ENCODE measurements at places on chromosomes 11 and 22. TPM values are rescaled to one million over a fixed set of nuclear protein-coding genes. Genes with fewer than 3 reads are reported as not detected.
A peak's percentile ranks its signal among the peaks of the same experiment; 100 is the strongest.

DNA sequence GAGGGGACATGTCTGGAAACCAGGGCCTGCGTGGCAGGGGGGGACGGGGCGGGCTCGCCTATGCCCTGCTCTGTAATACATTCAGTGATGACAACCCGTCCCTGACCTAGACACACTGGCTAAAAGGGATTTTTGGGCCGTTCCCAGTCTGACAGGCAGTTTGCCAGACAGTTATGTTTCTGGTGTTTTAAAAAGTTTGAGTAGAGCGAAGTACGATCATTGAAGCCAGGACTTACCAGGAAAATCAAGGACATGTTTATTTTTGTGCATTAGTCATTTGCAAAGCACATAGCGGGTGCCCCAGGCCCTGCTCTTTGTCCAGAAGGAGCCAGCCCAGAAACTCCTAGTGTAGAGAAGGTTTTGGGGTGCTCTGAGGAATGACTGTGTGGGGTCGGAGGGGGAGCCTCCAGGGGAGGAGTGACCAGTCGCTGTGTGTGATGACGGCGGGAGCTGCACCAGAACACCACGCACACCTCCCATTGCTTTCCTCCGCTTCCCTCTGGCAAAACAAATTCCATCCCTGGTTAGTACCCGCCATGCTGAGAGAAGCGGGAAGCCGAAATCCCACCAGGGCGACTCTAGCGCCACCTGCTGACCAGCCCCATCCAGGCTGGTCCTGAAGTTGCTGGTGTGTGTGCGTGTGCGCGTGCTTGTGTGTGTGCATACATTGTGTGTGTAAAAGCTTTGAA lies 50.8 kb downstream of the FBLN1 start:
- peak; percentile 89 for DNase-seq

- peak; percentile 75 for DNase-seq
Observed at GRCh38 chr11:129375751-129376657, at the start of gene BARX2. BARX2 (plus strand) TSS chr11:129375848; CDS start chr11:129376036, 188 bp downstream.

DNA sequence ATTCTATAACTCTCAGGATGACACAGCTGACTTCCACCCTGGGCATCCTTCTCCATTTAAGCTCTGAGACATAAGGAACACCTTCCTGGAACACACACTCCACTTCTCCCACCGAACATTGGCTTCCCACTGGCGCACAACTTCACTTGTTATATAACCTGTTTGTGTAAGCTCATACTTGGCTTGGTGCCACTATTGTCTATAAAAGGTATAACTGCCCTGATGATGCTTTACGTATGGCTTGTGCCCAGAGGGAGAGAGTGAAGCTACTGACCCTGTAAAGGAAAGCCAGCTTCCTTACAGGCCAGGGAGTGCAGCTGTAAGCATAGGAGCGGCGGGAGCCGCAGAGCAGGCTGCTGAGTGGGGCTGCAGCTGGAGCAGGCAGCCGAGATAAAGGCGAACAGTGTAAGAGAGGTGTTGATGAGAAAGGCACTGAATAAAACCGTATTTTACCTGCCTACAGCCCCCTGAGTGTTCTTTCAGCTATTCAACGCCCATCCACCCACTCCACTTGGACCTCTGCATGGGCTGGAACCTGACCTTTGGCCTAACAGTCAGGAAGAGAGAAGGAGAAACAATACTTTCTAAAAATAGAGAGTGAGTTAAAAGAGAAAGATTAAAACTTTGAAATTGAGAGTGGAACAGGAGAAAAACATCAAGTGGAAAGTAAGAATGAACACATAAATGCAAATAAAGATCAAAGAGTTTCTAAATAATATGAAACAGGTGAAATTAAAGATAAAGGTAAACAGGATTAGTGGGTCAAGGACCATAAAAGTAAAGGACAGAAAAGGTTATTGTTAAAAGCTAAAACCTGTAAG lies 252.1 kb upstream of the ARHGAP42 start:
- no peak for DNase-seq

DNA sequence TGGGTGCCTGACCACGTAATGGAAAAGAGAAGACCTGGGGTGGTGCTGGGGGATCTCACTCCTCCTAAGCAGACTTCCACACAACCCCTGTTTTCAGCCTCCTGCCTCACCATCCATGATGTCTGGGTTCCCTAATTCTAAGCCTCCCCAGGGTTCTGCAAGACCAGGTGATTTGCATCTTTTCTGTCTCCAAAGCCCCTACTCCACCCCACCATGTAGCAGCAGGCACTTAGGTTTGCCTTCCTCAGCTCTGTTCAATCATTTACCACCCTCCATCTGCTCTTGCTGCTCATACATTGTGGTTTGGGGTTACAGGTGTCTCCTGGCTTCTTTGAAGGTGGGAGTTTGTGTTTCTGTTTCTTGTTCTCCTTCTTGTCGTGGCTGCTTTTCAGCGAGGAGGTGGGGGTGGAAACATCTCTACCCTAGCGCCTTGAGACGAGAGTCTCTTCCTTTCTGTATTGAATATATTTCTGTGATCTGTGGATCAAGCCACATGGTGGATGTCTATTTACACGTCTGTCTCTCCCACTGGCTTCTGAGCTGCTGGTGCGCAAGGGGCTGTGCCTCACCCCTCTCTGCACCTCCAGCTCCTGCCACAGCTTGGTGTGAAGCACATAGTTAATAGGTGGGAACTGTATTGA lies 6.6 kb upstream of the SSTR3 start:
- DNase-seq = no peak

GRCh38 chr11:72216638-72217037 lies at the start of gene FOLR2:
FOLR2 (plus strand) TSS chr11:72216794; CDS start chr11:72218585, 1,791 bp downstream.
- no peak for DNase-seq

GRCh38 chr11:9787981-9788521 lies 124.2 kb downstream of the SWAP70 start:
- DNase-seq = peak; percentile 44

DNA sequence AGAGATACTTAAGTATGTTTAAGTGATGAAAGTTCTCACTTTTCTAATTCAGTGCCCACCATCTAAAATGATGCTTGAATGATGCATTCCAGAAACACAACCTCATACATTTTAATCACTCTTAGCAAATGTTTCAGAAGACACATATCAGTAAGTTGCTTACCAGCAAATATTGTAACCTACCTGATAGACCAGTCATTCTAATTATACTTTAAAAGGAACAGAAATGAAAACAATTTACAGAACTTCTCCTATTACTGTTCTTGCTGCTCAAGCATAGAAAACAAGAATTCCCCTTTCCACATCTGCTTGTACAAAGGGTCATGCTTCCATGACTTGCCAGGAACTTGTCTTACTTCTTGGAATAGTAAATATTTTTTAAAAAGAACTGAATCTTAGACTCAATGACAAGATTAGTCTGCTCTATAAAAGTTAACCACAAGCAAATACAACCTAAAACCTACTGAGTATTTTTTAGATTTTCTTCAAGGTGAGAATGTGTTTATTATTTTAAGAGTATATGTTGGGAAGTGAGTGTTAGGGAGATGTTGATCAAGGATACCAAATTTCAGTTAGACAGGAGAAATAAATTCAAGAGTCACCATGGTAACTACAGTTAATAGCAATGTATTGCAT lies 82.0 kb upstream of the SC5D start:
- peak; percentile 17 for DNase-seq

DNA sequence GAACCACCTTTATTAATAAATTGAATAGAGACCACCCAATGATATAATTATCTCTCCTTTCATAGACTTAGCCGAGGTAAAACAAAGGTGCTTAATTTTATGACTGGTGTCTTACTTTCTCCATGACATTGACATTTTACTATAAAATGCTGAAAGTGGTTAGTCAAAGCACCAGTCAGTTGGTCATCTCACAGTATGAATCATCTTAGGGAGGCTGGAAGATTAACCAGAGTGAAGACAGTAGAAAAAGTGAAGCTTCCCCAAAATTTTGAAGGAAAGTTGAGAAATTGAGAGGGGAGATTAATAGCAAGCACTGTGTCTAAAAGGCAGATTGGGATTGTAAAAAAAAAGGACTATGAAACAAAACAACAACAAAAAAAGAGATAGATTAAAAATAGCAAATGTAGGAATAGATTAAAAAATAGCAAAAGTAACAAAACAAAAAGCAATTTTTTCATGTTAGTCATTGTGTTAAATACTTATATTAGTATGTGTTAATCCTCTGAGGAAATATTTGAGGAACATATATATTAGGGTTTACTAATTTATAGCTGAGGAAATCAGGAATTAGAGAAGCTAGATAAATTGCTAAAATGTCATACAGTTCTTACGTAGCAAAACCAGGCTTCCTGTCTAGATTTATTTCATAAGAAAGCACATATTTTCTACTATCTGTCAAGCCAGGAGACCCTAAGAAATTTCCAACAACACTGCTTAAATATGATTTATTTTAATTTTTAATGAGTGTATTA lies 557.3 kb upstream of the ANO5 start:
- no peak for DNase-seq

DNA sequence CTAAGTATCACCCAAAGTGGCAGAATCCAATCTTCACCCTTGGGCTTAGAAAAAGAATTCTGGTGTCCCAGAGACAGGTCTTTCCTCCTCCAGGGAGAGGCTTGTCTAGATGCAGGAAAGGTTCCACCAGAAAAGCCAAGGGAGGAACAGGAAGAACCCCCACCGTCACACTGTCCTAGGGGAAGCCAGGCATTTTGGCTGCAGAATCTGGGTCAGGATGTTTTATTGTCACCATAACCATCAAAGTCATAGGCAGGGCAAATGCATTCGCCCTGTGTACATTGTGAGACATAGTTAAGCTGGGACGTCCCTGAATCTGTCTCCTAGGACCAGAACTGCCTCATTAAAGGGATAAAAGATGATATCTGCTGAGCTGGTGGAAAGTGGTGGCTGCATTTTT lies 590.5 kb downstream of the OPCML start:
- no peak for DNase-seq

DNA sequence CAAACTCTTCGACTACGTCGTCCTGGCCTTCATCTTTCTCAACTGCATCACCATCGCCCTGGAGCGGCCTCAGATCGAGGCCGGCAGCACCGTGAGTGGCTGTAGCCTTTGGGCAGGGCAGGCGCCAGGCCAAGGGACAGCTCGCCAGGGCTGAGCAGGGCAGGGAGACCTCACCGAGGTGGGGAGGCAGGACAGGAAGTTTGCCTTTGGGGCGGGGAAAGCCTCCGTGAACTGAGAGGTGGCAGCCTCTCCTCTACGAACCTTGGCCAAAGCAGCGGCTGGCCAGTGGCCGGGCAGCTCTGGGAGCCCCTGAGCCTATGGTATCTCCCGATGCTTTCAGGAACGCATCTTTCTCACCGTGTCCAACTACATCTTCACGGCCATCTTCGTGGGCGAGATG lies 93.2 kb downstream of the CACNA1I start:
- DNase-seq = no peak

- peak; percentile 69 for DNase-seq
Observed at GRCh38 chr22:28442711-28443525, 236.7 kb downstream of the TTC28 start.

DNA sequence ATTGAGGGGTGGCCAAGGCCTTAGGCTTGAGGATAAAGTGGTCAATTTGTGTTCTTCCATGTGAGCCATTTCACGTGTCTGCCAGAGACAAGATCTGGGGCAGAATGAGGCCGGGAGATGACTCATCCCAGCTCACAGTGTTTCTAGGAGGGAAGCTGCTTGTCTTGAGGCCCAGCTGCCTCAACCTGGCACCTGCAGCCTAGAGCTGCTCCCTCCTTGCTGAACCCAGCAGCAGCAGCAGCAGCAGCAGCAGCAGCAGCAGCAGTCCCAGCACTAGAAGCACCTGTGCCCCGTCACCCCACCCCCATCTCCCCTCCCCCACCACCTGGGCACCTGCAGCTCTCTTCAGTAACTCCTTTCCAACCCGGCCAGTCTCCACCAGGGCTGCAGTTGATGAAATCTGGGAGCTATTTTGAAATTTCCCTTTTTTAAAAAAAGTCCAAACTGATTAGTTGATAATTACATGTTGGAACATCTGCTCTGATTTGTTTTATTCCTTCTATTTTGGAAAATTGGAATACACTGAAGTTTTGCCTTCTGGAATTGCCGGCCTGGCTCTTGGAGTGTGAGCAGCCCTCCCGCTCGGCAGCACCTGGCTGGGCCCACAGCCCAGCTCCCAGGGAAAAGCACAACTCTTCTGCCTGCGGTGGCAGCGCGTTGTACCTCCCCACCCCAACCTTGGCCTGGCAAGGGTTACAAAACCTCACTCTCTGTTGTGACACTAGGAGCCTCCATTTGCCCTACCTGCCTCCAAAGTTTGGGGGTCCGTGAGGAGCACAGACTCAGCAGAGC lies 143.5 kb downstream of the NXPE2 start:
- peak; percentile 22 for DNase-seq

Gene SCN4B
- total RNA-seq = 2.4 TPM

Gene THY1
- total RNA-seq = 161 TPM

Gene ISX
- not detected for total RNA-seq

Gene FGF3
- total RNA-seq = 0.09 TPM

Gene HEPHL1
- not detected for total RNA-seq

Gene PRR5
- 13.7 TPM for total RNA-seq

Gene RFPL3
- total RNA-seq = not detected

All from muscle of leg (tissue), 16 donors.